ENCODE measurements at places on chromosomes 11 and 22.

DNA sequence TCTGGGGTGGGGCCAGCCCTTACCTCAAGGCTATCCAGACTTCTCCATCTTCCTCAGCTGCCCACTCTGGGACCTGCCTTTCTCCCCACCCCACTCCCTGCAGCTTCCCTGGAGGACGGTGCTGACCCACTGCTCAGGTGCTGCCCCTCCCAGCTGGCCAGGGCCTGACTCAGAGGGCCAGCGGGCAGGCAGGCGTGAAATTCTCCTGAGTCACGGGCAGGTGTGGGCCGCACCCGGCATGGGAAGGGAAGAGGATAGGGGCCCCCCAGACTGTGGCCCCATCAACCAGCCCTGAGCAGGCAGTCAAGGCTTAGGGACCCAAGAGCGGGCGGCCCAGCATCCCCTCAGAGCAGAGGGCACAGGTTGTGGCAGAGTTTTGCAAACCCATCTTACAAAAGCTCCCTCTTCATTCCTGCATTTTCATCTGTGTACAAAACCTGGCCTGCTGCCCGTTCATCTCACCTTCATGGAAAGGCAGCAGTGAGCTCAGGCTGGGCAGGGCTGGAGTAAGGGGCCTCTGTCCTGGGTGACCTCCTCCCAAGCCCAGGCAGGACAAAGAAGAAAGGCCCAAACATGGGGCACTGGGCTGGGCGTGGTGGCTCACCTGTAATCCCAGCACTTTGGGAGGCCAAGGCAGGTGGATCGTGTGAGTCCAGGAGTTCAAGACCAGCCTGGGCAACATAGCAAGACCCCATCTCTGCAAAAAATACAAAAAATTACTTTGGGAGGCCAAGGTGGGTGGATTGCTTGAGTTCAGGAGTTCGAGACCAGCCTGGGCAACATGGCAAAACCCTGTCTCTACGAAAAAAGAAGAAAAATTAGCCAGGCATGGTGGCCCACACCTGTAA is 6.1 kb downstream of the RHOD start:
- no peak for DNase-seq

GRCh38 chr22:36760786-36761185 is 15.1 kb downstream of the IFT27 start:
- no peak for DNase-seq

DNA sequence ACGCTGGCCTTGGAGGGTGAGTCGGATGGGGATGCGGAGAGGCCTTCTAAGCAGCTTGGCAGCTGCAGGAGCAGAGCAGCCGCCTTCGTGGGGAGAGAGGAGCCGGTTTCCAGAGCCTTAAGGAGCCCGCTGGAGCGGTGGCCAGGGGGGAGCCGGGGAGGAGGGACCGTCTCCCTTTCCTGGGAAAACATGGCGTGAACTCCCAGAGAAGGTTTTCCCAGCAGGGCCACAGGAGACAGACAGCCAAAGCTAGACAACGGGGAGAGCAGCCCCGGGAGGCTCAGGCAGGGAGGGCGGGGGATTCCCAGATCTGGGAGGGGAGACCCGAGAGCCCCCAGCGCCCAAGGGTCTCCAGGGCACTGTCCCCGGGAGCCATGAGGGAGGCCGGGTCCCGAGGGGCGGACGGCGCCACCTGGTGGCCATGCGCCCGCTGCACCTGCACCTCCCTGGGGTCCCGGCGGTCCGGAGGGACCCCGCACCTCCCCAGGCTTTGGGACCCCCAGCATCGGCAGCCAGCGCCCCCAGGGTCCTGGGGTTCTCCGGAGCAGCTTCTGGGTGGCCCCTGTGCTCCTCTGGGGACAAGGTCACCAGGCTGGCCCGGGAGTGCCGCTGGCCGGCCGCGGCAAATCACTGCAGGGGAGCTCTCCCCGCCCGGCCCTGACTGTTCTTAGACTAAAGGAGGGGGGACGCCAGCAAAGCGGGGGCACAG is 2.4 kb upstream of the SYT8 start:
- DNase-seq, result no peak

DNA sequence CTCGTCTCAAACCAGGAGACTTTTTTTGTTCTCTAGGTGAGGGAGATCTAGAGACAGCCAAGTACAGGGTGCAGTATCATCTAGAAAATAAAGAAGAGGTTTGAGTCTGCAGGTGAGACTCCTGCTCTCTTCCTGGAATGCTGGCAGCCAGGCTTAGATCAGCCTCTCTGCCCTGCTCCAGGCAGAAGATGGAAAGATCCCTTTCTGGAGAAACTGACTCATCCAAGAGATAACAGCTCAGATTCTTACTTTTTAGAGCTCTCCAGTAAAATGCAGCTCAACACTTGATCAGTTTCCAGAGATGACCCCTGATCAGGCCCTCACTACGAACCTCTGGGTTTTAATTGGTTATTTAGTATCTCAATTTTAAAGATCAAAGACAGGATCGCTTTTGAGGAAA is 44.6 kb upstream of the EHF start:
- DNase-seq, result no peak

DNA sequence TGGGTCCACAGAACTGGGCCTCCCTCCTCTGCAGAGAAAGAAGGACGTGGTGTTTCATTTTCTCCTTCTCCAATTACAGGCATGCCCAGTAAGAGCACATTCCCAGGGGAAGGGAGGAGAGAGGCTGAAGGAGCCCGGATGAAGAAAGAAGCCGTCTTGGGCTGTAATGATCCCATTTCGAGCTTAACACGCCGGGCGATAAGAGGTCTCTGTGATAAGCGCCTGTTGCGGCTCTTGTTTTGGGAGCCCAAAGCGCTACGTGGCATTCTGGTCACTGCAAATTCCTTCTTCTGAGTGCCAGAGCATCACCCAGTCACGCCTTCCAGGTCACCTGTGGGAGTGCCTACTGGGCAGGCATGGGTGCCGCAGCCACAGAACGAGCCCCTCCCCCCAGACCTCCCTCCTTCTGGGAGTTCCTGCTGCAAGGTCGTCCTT is 57.5 kb downstream of the ANO1 start:
- no peak for DNase-seq

DNA sequence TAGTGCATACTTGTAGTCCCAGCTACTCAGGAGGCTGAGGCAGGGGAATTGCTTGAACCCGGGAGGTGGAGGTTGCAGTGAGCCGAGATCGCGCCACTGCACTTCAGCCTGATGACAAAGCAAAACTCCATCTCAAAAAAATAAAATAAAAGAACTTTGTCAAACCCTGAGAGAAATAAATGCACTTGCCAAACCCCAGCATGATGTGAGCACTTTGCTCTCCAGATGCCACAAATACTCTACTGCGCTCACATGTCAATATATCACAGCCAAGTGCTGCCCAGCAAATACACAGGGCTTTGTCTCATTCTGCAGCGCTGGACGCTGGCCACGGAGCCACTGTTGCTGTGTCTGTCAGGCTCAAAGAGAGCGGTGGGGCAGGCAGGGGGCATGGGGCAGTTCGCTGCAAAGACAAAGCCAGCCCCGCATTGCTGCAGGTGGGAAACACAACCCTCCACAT is 45.1 kb downstream of the AHNAK start:
- no peak for DNase-seq

DNA sequence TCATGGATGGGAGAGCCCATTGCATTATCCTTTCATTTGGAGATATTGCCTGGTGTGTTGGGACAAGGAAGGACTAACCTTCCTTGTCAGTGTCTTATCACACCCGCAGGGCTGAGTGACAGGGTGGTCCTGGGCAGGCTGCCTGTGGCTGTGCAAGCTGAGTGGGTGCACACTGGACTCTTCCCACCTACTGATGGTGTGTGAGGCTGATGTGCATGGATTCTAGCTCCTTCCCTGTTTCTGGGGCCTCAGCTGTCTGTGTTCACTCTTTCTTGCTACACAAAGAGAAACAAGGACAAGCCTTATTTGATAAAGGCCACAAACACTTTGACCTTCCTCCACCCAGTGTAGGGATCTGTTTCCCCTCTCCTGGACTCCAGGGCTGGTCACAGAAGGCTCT is 22.0 kb downstream of the TBX1 start:
- no peak for DNase-seq

GRCh38 chr11:68890490-68891231 is 13.0 kb downstream of the MRPL21 start:
- no peak for DNase-seq

DNA sequence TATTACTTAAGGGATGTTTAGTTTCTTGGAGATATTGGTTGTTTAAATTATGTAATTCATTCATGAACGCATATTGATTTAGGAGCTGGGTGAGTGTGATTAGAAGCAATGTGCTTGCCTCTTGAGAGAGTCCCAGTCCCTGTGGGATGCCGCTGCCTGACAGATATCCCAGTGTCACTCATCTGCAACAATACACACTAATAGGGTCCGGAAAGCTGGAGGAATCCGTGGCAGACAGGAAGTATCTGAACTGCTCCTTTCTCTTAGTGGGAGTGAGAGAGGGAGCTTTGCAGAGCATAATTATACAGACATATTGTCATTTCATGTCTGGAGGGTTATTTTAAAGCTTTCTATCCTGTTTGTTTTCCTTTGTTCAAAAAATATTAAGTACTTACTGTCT is 17.4 kb downstream of the AMOTL1 start:
- no peak for DNase-seq

DNA sequence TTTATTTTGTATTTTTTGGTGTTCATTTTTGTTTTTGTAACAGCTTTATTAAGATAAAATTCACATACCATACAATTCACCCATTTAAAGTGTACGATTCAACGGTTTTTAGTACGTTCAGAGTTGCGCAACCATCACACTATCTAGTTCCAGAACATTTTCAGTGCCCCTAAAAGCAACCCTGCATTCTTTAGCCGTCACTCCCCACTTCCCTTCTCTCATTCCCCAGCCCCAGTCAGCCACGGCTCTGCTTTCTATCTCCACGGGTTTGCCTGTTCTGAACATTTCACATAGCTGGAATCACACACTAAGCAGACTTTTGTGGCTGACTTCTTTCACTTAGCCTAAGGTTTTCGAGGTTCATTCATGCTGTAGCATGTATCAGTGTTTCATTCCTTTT is 9.6 kb upstream of the KCNQ1OT1 start:
- no peak for DNase-seq

DNA sequence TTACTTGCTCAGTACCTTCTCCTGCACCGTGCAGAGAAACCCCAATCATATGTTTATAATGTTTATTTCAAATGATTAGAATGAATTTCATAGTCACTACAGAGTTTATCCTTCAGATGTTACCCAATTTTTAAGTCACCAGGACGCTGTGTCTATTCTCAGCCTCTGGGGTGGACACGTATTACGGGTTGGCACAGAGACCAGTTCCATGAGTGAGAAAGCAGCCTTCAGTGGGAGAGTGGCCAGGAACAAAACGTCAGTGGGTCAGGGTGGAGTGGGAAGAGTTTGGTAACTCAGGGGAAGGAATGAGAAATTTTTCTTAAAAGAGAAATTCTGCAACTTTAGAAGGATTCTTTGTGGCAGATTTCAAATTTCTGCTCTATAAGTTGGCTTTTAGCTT is 77.1 kb upstream of the MTMR2 start:
- no peak for DNase-seq

DNA sequence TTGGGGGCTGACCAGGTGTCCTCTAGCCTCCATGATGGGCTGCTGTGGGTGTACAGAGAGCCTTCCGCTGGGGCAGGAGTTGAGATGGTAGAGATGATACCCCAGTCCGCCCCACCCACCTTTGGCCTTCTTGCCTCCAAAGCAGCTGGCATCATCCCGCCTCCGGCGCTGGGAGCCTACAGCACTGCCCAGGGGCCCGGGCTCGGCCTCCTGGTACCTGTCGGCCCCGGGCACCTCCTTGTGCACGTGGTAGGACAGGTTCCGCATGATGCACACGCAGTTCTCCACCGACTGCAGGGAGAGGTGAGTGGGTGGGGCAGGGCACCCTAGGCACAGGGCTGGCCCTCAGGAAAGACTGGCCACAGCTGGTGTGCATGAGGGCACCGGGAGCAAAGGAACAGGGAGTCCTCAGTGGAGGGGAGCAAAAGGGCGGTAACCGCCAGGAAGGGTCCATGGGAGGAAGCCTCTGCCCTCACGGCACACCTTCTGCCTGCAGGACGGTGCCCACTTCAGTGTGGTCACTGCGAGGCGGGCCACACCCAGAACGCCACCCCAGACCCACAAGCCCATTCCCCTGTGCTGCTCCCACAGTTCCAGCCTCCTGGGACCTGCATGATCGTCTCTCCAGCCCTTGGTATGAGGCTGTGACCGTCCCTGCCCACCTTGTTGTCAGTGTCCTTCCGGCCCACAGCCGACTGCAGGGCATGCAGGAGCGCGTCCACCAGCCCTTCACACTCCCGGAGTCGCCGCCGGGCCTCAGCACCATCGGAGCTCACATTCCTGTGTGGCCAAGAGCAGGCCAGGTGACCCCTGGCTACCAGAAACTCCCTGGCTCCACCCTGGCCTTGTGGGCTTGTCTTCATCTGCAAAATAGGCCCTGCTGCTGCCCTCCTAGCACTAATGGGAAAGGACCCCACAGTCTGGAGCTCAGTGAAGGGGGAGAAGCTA is 36.0 kb upstream of the TXNRD2 start:
- DNase-seq, result no peak

DNA sequence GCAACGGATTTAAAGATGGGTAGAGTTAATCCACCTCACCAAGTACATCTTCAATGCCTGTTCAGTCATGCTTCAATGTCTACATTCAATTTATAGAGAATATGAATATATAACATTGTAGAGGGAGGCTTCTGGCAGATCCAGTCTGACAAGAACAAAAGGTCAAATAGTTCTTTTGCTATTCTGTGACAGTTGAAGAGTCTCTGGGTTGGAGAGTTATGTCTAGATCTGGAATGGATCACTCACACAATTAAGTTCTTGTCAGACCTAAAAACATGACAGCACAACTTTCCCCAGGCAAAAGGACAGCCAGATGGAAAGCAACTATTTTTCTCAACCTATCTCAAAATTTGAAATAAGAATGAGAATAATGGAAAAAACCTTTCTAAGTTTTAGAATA is 15.3 kb upstream of the GAB2 start:
- DNase-seq, result no peak

GRCh38 chr11:20253796-20254195 is 93.5 kb upstream of the DBX1 start:
- no peak for DNase-seq

DNA sequence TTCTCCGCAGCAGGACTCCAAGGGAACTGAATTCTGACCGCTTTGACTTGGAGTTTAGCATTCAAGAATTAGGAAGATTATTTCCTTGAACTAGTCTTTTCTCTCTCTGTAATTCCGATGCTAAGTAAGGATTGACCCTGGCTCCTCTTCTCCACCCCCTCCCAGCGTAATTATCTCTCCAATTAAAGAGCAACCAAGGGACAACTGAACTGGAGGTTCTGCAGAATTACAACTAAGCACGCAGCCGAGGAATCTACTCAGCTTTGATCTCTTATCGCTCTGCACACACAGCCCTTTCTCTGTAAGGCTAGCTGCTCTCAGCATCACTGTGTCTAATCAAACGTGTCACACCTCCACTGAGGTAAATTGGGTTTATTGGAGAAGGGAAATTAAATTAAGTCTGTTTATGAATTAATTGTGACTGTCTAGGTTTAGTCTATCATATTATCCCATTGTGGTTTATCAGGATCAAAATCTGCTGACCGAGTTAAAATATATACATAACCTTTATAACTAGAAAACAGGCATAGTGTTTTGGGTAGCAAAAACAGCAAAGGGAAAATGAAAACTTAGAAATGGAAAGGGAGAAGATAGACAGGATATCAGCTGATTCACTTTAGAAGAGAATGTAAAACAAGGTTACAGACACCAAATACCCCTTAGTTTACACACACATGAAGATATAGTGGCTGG is 241.3 kb upstream of the LARGE1 start:
- no peak for DNase-seq

Measured in NCI-H187 treated with DMSO at 0.1 percent for 48 hours (cell line).